Globus pallidus (tissue), 1 donor: ENCODE measurements at places on chromosomes 5 and 9.

DNA sequence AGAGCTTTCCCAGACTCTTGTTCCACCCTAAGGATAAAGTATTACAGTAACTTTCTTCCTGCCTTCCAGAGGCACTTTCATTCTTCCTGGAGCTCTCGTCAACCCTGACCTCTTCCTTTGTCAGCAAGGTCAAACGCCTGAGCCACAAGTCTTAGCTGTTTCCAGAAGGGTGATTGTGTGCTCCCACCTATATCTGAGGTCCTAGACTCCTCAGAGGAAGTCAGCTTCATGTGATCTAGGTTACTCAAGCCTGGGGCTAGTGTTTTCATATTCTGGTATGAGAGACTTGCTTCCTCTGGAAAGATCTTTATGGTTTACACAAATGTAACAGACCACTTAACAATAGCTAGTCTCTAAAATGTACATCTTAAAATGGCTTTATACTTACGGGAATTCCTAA, 5.4 kb upstream of the FAM120A start:
- DNase-seq = no peak

GRCh38 chr5:40485021-40485998, 194.4 kb upstream of the PTGER4 start:
- DNase-seq = peak; percentile 38

GRCh38 chr9:2725126-2725525, 7.8 kb downstream of the KCNV2 start:
- DNase-seq = no peak

GRCh38 chr5:16520841-16521240, 55.2 kb upstream of the ZNF622 start:
- DNase-seq = no peak

- no peak for DNase-seq
Observed at GRCh38 chr9:83935276-83935935, 14.2 kb upstream of the KIF27 start.

DNA sequence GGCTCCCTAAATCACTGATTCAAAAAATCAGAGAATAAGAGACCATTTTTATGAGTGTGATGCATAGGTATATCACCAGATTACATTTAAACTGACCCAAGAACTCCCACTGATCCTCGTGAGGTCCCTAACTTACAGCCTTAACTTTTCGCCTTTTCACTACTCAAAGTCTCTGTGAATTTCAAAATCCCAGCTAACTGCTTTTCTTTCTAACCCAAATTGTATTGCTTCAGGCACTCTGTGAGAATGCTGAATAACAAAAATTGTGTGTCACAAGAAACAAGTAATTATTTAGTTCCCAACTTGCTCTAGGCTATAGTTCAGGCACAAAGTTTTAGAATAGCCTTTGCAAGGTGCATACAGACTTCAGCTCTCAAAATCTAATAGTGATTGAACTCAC, 368.6 kb downstream of the CHSY3 start:
- DNase-seq = no peak

DNA sequence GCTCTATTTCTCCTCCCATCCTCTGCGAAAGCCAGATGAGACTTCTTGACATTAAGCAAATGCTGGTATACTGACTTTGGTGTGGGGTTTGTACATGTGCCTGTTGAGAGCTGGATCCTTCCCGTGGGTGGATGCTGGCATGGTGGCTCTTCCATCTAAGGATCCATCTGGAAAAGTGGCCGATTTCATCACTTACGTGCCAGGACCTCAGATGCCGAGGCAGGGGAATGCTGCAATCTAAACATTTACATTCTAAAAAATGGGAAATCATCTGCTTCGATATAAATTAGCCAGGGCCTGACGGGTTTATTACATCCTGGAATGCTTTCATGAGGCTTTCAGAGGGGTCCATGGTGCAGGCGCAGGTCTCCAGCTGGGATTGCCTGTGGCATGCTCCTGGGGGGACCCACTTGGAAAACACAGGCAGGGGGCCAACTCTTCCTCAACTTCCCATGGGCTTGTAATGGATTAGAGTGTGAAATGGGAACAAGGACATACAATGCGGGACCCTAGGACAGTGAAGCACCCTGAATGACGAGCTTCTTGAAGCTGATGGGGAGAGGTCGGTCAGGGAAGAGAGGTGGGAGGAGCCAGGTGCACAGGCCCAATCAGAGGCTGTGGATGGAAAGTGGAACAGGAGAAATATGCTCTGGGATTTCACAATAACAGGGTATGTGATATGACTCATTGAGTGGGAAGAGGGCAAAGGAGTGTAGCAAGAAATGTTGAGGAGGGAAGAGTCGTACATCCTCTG, 105.5 kb upstream of the PITX1 start:
- no peak for DNase-seq

- no peak for DNase-seq
Observed at GRCh38 chr9:114367366-114367765, 20.4 kb downstream of the AKNA start.

DNA sequence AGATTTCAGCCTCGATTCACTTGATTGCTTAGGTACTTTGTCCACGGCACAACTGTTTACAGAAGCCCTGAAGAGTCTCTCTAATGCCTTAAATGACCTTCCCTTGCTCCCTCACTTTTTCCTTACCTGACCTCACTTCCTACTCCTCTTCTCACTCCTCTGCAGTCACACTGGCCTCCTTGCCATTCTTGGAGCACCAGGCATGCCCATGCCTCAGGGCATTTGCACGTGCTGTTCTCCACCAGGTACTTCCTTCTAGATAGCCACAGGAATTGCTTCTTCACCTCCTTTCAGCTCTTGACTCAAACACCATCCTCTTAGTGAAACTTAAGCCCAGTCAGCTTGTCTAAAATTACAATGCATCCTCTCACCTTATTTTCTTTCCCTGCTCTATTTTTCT, 52.4 kb upstream of the TRAF1 start:
- no peak for DNase-seq

- DNase-seq = no peak
Observed at GRCh38 chr5:144422018-144422727, 251.5 kb downstream of the KCTD16 start.

GRCh38 chr9:97527626-97528528, 26.4 kb downstream of the TMOD1 start:
- DNase-seq = no peak

GRCh38 chr5:116137544-116138378, 52.9 kb downstream of the COMMD10 start:
- DNase-seq = peak; percentile 76

GRCh38 chr5:139690064-139690802, 42.1 kb downstream of the CXXC5 start:
- peak; percentile 70 for DNase-seq

- DNase-seq = peak; percentile 77
Observed at GRCh38 chr9:126472198-126472947, 141.4 kb upstream of the LMX1B start.

- DNase-seq = no peak
Observed at GRCh38 chr5:138514021-138514420, 29.0 kb downstream of the ETF1 start.

- no peak for DNase-seq
Observed at GRCh38 chr5:176793736-176794135, 16.6 kb upstream of the UNC5A start.
